ENCODE measurements at places on chromosomes 6 and 20.

DNA sequence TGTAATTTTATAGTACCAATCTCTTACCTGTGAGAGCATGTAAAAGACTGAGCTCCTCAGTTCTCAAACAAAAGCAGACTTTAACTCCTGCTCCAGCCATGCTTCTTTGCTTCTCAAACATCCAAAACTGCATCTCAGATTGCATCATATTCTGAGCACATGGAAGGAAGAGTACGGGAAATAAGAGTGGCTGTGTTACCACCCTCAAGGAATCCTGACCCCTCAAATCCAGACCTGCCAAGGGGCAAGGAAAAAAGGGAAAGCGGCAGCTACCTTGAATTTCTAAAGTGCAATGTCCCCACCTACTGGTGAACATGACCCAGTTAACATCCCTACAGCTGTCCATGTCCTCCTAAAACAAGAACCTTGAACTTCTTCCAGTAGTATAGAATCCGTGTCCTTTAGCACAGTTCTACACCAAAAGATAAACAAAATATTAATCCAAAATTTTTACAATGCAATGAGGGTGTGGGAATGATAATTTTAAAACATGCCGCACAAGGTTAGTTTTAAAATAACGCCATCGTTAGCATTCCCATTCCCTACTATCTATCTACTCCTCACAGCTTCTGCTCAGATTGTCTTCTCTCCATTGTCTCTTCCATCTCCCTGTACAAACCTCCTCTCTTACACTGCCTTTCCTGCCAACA, 34.1 kb upstream of the HLA-DQB1 start:
- DNase-seq, result no peak

DNA sequence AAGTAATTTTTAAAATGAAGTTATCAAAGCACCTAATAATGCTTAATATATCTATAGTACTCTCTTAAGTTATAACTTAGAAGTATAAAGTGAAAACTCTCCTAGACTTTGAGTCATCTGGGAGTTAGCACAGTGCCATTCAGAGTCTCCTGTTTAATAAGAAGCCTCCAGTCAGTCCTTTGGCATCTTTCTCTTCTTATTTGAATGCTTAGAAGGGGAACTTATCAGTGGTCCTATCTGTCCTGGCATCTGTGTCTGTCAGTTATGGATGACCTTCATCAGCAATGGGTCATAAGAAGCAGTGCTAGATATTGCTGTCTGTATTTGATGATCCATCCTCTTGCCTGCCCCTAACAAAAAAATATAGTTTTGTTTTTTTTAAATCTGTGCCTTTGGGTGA, 15.2 kb downstream of the TMEM200A start:
- no peak for DNase-seq

DNA sequence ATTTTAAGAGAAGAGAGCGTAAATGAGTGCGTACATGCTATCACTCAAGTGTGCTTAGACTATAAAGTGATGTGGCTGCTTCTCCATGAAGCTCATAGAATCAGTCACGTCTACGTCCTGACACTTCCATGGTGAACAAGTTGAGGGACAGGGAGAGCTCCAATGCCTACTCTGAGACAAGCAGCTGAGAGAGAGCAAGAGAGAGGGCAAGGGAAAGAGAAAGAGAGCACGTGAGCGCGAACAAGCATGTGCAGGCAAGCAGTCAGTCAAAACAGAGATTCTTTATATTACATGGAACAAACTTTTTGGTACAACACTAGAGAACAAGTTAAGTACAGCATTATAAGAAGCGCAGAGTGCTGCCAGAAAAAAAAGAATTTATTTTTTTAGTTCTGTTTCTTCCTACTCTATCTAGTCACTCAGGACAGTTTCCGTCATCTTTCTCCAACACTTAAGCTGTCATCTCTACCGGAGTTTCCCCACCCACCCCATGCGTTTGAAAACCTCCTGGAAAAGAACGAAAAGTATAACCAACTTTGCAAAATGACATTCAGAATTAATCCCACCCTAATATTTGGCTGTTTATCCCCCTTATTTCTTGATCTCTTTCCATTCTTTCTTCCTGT, 61.8 kb downstream of the EPB41L2 start:
- DNase-seq, result no peak

DNA sequence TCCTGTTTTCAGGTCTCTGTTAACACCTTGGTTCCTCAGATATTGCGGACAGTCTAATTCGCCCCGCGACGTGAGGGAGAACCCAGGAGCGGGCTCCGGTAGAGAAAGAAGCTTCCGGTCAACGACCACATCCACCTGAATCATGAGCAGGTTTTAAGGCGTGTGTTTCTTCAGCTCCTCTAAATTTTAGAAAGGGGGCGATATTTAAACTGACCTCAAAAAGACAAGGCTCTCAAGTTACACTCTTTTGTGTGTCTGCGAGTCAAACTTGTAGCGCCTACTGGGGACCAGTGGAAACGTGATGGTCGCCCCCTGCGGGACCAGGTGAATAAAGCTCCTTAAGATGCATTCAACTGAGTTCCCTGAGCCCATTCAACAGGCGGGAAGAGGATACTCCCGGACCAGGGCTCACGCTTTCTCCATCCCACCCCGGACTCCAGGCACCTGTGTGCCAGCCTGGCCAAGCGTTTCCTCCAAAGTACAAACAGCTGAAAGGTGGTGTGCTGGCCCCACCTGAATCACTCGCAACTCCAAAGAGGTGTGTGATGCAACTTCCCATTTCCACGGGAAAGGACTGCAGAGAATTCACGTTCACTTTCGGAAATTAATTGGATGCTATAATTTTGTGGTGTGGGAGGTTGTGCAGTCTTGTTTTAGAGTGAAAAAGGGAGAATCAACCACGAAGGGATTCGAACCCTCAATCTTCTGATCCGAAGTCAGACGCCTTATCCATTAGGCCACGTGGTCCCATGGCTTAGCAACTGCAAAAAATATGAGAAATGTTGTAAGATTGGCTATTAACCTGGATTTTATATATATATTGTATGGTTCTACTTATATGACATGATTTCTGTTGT, 17.0 kb downstream of the GPX5 start:
- DNase-seq, result peak; percentile 60

GRCh38 chr20:2849529-2849928, 9.0 kb downstream of the VPS16 start:
- DNase-seq, result no peak

DNA sequence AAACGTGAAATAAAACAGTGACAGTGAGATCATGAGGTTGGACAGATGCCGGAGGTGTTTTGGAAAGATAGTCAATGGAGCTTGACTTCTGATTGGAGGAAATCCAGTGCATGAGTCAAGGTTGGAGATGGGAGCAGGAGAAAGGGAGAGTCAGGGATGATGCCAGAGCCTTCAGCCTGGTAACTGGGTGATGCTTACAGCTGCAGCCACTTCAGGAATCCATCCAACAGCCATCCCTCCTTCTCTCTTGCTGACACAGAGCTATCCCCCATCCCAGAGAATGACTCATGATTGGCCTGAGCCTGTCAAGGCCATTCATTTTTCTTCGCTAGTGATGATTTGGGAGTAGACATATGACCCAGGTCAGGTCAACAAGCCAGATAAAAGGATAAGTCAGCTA, 112.8 kb downstream of the SAMD5 start:
- no peak for DNase-seq

DNA sequence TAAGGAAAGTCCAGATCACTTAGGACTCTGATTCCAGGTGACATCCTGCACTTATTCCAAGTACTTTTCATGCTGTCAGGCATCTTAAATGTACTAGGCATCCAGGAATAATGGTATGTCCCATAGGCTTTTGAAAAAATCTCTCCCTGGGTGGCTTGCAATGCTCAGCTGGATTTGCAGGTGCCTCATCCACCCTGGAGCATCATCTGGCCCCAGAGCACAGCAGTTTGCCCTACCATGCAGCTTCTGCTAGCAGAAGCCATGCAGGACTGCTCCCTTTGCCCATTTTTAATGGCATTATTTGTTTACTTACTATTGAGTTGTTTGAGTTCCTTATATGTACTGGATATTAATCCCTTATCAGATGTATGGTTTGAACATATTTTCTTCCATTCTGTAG, 45.2 kb downstream of the DZANK1 start:
- no peak for DNase-seq

DNA sequence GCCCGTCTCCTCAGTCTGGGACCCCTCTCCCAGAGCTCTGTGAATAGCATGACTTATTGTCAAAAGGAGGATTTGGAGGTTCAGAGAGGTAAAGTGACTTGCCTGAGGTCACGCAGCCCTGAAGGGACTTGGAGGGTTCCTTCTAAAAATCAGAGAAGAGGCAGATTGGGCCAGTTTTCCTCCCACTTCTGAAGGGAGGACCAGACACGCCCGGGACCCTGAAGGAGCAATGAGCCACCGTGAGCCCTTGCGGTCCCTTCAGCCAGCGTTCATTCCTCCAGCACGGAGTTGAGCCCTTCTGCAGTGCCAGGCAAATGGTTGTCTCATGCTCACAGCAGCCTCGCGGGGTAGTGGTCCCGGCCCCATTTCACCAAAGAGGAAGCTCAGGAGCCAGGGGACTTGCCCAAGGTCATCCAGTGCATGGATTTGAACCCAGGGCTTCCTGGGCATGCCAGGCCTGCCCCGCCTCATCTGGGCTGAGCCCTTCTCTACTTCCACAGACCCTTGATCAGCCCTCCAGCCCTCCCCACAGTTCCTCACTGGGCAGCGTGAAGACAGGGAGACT, 7.4 kb downstream of the SRC start:
- DNase-seq, result no peak
